ELF-1 (cell line): ENCODE measurements at places on chromosomes 12 and 14.

GRCh38 chr12:71448150-71448581 is 8.6 kb downstream of the LGR5 start:
- DNase-seq = no peak

DNA sequence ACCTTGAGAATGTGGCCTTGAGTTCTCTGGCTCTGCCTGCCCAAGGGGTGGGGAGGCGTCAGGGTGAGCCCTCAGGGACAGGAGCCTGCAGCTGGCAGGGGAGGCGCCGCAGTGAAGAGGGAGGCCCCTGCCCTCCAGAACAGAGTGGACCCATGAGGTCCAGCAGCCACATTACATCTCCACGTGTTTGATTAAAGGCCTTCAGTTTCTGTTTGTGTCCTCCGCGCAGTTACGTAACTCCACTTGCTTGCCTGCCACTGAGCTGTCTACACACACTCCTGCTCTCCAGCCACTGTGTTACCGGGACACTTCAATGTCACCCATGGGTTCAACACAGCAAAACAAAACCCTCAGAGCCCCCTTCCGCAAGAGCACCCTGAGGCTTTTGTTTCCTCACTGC is 70.4 kb downstream of the CHGA start:
- DNase-seq = no peak

DNA sequence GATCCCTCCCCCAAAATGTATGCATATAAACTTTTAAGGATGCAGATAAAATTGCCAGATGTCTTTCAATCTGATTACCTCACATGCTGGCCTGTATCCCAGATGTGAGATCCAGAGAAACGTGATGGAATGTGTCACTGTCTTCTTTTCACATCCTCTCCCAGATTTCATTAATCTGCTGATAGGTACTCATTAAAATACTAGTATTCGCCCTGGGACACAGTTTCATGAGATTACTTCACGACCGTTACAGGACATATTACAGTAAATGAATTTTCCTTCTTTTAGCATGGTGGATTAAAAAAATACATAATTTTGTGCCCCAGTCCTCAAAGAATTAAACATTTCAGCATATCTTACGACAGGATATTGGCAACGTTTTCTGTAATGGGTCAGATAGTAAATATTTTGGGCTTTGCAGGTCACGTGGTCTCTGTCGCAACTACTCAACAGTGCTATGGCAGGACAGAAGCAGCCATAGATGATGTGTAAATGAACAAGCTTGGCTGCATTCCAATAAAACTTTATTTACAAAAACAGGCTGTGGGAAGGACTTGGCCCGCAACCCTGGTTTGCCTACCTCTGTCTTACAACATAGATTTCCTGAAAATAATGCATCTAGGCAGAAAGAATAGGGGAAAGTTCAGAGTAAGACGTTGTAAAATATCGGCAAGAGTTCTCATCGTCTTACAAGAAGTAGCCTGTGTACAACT is 156.0 kb upstream of the DIO3 start:
- DNase-seq = no peak

GRCh38 chr14:84975241-84975902 is 554.6 kb upstream of the FLRT2 start:
- DNase-seq = no peak

- DNase-seq = peak; percentile 68
Observed at GRCh38 chr14:99475179-99475578, 5.5 kb downstream of the SETD3 start.

DNA sequence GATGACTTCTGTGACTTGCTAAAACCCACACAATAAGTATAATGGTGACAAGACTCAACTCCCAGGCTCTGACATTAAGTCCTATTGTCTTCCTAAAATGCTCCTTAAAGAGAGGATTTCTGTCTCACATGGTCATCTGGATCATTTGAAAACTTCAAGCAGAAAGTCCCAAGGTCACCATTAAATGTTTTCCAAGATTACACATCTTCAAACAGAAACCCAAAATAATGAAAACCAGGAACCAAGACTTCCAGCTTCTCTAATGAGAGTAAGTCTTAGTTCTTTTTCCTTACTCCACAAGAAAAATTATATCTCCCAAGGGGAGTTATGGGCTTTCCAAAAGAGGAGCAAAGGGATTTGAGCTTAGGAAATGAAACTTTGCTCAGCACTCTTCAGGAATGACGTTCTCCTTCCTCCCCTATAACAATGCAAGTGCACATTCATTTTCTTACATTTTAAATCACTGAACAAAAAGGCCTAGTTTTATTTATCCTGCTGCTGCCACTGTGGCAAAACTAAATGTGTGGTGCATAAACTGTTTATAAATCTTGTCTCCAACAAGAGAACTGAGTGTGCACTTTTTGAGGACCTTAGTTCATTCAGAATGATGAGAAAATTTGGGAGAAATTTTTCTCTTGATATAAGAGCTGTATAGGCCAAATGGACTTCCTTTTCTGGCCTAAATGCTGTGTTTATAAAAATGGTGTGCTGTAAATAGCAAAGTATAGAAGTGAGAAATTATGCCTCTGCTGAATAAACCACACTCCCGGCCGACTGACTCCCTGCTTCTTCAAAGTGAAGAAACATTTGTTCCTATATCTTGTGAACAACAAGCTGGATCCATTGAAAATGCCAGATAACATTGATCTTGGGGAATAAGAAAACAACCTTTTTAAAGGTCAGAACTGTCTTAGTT is 148.4 kb upstream of the PLEKHG7 start:
- no peak for DNase-seq

DNA sequence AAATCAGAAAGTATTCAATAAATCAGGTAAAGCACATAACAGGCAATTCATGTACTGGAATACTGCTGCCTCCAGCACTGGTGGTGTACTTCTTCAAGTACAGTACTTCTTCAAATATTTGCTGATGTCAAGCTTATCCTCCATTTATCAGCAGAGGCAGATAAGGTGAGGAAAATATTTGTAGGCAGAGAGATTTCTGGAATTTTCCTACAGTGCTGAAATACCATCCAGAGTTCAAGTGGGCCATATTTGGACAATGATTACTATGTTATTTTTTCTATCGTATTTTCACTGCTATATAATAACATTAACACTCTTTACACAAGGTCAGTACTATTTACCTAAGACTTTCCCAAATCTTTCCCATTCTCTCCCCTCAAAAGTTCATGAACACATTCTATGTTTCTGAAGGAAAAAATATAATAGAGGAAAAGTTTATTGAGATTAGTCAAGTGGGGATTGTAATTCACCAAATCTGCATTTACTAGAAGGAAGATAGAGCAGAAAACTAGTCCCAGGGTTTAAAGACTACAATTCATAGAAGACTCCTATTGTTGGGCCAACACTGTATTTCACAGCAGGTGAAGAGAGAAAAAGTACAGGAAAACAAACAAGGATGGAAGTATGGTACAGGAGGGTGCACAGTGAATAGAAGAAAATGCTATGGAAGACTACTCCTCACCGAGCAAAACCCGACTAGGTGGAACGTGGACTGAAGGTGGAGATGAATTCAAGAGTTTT is 141.1 kb downstream of the PAWR start:
- DNase-seq = no peak
